Stomach (tissue), 19 donors: ENCODE measurements at places on chromosomes 1 and 21. TPM values are rescaled to one million over a fixed set of nuclear protein-coding genes. Genes with fewer than 3 reads are reported as not detected.

- DNase-seq: no peak
These were observed 367.1 kb upstream of the ADGRL4 start for GRCh38 chr1:79373481-79374125.

GRCh38 chr1:118905196-118905595 lies 82.9 kb downstream of the TBX15 start:
- DNase-seq: no peak

- DNase-seq: no peak
These were observed 9.3 kb upstream of the PIGC start for GRCh38 chr1:172453153-172453545.

DNA sequence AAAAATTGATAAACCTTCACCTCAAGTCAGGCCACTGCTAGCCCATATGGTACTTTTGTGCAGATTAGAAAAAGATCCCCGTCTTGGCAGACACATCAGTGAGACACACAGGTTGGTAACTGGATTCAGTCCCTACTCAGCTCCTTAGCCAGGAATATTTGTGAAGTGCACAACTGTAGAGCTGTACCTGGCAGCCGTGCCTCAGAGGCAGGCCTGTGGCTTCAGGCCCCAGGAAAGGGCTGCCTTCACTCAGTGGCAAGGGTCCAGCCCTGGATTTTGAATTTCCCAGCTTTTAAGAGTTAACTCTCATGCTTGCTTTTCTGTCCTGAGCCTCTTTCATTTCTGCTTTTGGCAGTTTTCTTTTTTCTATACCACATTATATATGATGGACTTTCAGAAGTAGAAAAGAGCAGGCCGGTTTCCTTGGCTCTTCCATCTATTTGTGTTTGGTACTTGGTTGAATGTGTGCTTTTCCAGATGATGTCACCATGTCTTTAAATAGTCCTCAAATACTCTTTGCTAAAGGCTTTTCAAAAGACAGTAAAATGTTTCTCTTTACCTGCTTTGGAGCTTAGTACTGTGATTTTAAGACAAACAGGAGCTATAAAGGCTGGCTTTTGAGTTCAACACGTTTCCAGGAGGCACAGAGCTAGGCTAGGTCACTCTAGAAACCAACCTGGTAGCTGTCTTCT lies 186.6 kb downstream of the AK5 start:
- no peak for DNase-seq

DNA sequence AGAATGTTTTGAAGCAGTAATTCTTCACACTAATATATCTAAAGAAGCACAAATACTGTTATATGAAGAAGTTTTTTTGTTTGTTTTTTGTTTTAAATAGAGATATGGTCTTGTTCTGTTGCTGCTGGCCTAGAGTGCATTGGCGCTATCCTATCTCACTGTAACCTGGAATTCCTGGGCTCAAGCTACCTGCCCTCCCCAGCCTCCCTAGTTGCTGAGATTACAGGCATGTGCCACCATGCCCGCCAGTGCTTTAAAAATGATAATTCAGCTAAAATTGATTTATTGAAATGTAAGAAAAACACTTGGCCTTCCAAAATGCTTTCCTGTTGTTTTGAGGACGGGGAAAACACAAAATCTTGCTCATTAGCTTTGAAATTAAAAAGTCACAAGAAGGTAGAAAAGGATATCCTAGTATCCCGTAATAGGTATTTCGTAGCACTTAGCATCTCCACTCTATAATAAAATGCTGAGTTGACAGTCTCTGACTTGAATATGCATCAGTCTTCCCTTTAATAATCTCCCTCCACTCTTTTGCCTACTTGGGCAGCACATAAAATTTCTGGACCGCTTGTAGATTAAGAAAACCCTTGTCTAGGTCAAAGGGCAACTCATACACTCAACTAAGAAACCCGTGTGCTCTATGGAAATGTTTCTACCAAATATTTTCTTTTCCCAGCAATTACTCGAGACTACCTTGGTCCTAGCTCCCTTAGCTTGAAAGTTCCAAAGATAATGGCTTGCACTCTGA lies 1.3 kb downstream of the SCYL3 start:
- DNase-seq: no peak

GRCh38 chr1:60890664-60891063 lies 191.7 kb upstream of the NFIA start:
- DNase-seq: no peak

DNA sequence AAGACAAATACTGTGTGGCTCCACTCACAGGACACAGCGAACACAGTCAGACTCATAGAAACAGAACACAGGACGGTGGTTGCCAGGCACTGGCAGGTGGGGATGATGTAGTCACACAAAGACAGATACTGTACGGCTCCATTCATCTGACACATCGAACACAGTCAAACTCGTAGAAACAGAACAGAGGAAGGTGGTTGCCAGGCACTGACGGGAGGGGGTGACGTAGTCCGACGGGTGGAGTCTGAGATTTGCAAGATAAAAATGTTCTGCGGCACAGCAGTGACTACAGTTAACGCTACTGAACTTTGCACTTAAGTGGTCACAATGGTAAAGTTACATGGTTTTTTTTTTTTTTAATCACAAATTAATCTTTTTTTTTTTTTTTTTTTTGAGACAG lies 18.7 kb downstream of the C21orf58 start:
- DNase-seq: peak; percentile 81

GRCh38 chr1:157119008-157119407 lies 19.2 kb downstream of the ETV3 start:
- DNase-seq: no peak

DNA sequence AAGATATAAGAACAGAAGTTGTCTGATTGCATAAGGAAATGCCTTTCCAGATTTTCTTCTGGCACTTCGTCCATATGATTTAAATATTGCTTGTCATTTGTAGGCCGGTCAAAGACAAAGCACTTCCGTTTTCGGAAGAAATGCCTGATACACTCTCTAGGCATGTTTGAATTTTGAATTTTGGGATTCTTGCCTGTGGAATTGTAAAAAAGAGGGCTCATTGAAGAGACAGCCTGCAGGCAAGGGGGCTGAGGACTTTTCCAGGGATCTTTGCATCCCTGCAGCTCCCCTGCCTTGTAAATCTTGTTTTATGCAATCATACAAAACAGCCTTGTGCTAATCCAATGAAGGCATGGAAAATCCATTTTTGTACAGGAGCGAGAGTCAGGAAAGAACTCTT lies 7.4 kb downstream of the GBP4 start:
- no peak for DNase-seq

DNA sequence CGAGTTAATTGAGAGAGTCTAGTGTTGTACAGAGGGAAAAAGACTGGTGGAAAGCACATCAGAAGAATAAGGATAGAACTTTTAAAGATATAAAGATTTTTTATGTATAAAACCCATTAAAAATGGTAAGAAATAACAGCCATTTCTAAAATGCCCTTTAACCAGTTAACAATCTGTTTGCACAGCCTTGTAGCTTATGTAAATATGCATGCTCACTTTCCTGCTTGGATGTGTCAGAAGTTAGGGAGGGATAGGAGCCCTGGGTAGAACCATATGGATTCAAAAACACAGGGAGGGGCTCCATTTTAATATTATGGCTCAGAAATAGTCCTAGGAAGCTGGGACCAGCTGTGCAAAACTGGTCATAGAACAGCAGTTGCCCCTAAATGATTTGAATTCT lies 4.5 kb upstream of the EDEM3 start:
- peak; percentile 52 for DNase-seq

GRCh38 chr1:155125511-155125945 lies 2.1 kb upstream of the EFNA1 start:
- no peak for DNase-seq

SLC1A7 gene
- not detected for total RNA-seq

GRCh38 chr1:61173118-61173517 lies 90.8 kb downstream of the NFIA start:
- no peak for DNase-seq

DNA sequence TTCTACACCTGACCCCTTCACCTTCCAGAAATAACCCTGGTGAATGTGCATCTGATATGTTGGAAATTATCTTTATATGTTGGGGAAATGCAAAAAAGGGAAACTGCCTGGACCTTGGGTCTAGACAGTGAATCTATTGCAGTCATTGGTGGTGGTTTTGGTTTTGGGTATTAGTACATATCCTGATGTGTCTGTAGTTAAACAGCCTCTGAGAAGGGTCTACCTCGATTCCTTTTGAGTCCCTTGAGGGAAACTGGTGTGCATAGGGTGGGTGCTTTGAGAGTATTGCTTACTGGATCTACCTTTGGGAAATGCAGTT lies 127.3 kb upstream of the KIAA0040 start:
- no peak for DNase-seq

PLA2G2C gene
- total RNA-seq: not detected

POMGNT1 gene
- 2.9 TPM for total RNA-seq

F13B gene
- total RNA-seq: not detected

CNR2 gene
- not detected for total RNA-seq

DNA sequence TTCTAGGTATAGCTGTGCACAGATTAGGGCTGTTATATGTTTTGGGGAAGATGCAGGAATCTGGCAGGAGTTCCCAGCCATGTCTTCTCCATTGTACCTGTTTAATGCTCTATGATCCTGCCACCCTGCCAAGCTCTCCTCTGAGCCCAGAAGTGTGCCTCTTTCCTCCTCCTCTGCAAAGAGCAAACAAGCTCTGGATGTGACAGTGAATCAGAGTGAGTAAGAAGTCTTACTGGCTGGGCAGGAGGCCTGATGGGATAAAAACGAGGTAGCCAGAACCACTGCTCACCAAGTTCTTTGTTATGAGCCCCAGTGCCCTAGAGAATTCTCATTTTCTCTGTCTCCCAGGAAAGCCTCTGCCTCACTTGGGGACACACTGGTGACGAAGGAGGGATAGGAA lies 69.0 kb downstream of the BRINP2 start:
- DNase-seq: no peak

PTPN14 gene
- 38.7 TPM for total RNA-seq

DNA sequence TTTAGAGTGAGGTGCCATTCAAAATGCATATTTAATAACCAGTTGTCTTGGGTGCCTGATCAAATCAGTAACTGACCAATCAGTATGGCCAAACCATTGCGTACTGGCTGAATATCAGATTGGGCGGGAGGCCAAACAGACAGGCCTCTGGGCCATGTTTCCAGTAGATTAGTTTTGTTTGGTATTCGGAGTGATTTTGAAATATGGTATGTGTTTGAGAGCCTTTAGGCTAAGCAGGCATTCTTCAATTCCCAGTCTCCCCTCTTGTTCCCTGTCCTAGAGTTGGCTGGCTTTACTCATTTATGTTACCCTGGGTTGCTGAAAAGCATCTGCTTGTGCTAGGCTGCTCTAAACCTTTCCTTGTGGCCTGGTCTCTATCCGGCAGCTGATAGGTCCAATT lies 80.1 kb downstream of the BACH1 start:
- DNase-seq: no peak

DNA sequence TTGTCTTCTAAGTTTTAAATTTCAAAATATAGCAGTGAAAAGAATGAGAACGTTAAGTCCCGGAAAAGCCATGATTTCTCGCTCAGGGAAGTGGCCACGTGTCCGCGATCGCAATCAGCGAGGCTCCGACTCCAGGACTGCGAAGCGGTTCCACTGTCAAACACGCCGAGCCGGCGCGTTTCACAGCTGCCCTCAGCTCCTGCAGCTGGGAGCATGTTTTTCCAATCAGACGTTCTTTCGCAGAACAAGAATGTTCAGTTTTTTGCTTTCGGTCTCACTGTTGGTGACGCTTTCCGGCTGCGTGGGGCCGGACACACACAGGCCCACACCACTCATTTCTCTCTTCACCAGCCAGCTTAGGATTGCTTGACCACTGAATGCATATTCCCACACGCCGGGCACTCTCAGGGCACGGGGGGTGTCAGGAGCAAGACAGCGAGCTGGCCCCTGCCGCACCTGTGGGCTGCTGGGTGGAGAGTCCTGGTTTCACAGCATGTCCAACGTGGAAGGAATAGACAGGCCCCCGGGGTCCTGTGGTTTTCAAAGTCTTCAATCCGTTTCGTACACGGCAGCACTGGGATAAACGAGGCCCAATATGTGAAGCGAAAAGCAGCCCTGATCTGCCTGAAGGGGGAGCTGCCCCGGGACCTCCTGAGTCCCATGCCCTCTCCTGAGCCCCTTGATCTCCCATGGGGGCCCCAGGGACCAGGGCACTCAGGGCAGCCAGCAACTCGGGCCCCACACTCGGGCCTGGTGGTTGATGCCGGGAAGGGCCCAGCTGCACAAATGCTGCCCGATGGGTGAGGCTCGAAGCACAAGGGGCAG lies 47.3 kb upstream of the COL18A1 start:
- DNase-seq: peak; percentile 88

- no peak for DNase-seq
These were observed 34.5 kb downstream of the LHX4 start for GRCh38 chr1:180264595-180264994.

DNA sequence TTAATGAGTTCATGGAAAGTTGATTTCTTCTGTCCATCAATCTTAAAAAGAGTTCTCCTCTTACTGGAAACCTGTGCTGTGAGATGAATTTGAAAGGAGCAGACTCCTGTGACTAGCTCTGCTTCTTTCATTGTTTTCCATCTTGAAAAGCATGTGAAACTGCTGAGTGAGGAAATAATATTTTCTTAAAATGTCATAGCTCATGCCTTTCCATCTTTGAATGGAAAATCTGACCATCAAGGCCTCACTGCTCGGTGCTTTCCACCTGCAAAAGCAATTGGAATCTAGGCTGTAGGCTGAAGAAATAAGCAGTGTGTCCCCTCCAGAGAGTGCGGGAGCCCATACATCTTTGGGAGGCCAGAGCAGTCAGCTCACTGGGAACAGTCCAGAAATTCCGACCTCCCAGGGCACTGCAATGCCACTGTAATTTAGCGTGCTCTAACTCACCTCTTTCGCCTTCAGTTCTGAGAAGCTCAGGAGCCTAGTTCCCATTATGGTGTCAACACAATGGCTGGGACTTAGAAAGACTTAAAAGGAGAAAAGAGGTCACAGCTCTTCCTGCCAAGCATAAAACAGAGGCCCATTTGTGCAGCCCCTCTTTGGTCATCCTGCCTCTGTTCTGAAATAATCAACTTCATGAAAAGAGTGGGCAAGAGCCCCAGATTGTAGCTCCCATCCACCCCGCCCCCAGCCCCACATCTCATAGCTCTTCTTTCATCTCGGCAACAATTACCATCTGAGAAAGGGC lies 50.4 kb upstream of the F3 start:
- DNase-seq: no peak

DNA sequence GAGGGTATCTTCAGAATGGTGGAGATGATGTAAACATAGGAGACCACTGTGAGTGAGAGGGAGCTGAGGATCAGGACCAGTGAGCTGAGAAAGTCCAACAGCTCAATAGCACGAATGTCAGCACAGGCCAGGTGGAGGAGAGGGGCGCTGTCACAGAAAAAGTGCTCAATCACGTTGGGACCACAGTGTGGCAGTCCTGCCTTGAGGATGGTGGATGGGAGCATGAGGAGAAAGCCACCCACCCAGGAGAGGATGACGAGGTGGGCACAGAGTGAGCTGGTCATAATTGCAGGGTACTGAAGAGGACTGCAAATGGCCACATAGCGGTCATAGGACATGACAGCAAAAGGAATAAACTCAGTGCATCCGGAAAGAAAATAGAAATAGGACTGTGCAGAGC lies 8.1 kb downstream of the OR11L1 start:
- no peak for DNase-seq

MIXL1 gene
- total RNA-seq: not detected

LCE1D gene
- not detected for total RNA-seq

- DNase-seq: no peak
These were observed 64.4 kb downstream of the MAB21L3 start for GRCh38 chr1:116175611-116176010.
